Right forelimb (tissue), 1 donor: ENCODE measurements at places on chromosomes 7 and 10.

GRCh38 chr10:97365761-97366351 is 31.3 kb upstream of the FRAT2 start:
- no peak for DNase-seq

DNA sequence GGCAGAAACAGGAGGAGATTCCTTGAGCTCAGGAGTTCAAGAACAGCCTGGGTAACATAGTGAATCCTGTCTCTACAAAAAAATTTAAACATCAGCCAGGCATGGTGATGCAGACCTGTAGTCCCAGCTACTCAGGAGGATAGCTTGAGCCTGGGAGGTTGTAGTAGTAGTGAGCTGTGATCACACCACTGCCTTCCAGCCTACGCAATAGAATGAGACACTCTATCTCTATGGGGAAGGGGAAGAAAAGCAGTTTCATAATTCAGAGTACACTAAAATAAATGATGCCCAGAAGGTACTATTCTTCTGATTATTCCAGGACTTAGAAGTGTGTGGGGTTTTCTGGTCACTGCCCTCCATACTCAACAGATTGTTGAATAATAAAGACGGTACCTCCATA is 177.3 kb downstream of the KMT2E start:
- no peak for DNase-seq

DNA sequence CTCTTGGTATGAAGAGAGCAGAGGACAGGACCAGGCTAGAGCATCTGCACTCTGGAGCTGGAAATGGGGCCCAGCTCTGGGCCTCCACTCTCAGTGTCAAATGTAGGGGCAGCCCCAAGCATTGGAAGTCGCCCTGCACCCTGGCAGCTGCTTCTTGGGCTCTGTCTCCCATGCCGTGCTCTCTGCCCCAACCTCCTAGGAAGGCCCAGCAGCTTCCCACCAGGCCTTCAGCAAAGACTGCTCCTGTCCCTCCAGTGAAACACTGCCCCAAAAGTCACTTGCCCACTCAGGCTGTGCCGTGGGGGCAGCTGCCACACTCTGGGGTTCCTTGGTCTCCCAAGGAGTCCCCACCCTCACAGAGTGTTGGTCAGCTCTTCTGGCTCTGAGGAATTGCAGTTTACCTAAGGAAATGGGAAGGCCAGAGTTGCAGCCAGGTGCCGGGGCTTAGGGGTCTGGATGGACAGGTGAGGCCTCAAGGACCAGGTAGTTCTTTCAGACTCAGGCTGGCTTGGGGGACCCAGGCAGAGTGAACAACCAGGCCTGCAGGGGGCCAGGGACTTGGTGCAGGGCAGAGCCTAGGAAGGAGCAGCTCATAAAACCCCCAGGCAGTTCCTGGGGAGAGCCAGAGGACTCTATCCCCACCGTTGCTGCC is 9.4 kb upstream of the OPN4 start:
- DNase-seq = no peak

DNA sequence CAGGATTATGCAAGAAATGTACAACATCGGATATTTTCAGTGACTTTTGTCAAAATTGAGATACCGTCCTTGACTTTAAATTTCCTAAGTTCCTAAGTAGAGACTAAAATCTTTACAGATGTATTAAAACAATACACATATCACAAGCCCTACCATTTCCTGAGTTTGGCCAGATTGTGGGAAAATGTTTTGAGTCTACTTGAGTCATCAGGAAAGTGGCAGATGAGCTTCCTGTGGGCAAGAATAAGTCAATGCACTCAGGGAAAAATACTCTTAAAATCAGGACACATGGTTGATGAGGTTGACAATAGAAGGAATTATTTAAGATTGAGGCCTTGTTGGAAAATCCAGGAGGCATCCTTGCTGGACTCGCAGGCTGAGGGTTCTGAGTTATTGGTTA is 162.5 kb downstream of the SNX10 start:
- no peak for DNase-seq

- DNase-seq = no peak
Measured at GRCh38 chr10:35387768-35388167, 51.5 kb downstream of the CCNY start.

DNA sequence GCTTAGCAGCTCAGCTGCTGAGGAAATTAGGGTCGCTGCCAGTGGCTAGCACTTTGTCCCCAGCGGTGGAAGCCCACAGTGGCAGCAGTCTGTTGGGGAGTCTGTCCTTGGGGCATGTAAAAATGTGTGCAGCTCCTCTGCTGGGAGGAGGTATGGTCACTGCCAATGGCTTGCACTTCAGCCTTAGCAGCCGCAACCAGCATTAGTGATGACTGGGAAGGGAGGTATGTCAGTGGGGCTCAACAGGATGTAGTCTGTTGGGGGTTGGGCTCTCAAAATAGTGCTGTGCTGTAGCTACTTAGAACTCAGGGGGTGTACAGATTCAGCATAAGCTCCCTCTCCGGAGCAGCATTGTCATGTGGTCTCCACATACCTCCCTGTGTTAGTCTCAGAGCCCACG is 189.9 kb downstream of the ZEB1 start:
- no peak for DNase-seq

DNA sequence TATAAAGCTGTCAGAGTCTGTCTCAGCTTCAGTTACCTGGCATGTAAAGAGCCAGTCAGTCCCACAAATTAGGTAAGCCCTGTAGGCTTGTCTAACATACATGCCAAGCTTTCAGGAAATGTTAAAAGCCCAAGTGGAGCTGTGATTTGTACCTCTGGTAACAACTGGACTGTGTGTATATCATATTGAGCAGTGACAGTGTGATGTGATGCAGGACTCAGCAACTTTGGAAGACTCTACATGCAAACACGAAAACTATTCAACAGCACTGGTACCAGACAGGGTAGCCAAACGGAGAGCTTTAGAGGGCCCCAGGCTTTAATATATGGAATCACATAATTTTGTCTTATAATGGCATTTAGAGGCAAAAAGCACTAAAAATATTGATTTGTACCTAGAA is 587.9 kb downstream of the PHTF2 start:
- DNase-seq = no peak

DNA sequence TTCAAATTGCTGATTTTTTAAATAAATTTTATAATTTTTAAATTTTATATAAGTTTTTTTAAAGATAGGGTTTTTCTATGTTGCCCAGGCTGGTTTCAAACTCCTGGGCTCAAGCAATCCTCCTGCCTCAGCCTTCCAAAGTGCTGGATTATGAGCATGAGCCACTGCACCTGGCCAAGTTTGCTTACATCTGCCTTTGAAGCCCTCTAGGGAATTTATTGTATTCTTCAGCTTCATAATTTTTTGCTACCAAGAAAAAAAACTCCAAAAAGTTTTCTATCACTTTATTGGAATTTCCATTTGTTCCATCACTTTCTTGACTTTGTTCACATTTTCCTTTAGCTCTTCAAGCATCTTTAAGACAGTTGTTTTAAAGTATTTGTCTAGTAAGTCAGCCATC is 3.8 kb upstream of the POLD2 start:
- DNase-seq = no peak

GRCh38 chr10:3729397-3729976 is 55.5 kb downstream of the KLF6 start:
- DNase-seq = no peak

DNA sequence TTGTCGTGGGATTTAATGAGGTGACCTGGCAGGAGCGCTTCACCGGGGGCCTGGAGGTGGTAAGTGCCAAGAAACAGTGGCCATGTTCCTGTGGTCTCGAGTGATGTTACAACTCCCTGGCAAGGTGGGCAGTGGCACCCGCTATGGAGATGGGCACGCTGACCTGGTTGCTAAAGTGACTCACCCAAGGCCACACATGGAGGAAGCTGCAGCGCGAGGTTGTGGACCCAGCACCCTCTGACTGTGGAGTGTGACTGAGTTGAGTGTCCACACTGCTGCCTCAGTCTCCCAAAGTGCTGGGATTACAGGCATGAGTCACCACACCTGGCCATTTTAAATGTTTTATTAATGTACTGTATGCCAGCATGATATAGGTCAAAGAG is 73.2 kb downstream of the RGS10 start:
- DNase-seq = no peak

DNA sequence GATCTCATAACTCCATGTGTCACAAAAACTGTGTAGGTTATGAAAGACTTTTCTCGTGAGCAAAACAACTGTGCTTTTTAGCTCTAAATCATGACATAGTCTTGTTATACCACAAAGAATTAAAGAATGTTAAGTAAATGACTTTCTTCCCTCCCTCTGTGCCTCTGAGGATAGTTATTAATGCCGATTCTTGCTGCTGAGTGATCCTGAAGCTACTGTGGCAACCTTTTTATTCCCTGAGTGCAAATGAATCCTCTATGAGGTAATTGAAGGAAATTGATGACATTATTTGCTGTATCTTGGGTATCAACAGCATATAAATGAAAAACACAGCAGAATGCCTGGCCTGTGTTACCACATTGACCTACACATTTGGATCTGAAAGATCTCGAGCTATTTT is 142.2 kb upstream of the HDAC9 start:
- DNase-seq = no peak

- DNase-seq = peak; percentile 36
Measured at GRCh38 chr7:1847260-1848001, 177.4 kb downstream of the ELFN1 start.

DNA sequence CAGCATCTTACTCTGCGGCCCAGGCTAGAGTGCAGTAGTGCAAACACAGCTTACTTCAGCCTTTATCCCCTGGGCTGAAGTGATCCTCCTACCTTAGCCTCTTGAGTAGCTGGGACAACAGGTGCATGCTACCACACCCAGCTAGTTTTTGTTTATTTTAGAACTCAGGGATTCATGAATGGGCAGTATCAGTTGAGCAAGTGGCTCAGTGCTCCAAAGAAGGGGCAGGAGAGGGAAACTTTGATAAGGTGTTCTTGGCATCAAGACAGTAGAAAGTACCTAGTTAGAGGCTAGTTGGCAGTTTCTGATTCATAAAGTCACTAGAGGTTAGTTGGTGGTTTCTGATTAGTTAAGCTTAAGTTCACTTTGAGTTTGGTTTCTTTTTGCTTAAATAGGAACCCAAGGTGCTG is 18.4 kb downstream of the TRIM24 start:
- no peak for DNase-seq

DNA sequence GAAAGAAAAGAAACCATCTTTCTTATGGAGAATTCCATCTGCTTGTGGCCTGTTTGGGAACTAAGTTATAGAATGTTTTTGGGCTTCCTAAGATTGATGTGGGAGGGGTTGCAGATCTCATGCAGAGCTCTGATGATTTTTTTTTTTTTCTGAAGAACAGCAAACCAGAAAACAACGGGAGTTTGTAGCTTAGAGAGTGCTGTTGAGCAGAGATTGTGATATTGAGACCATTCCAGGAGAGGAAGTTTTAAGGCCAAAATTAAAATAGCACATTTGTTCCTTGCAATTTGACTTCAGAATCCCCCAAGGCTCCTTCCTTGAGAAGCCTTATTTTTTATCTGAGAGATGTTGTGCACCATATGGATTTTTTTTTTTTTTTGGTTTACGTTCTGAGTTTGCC is 159.5 kb upstream of the NRP1 start:
- no peak for DNase-seq

DNA sequence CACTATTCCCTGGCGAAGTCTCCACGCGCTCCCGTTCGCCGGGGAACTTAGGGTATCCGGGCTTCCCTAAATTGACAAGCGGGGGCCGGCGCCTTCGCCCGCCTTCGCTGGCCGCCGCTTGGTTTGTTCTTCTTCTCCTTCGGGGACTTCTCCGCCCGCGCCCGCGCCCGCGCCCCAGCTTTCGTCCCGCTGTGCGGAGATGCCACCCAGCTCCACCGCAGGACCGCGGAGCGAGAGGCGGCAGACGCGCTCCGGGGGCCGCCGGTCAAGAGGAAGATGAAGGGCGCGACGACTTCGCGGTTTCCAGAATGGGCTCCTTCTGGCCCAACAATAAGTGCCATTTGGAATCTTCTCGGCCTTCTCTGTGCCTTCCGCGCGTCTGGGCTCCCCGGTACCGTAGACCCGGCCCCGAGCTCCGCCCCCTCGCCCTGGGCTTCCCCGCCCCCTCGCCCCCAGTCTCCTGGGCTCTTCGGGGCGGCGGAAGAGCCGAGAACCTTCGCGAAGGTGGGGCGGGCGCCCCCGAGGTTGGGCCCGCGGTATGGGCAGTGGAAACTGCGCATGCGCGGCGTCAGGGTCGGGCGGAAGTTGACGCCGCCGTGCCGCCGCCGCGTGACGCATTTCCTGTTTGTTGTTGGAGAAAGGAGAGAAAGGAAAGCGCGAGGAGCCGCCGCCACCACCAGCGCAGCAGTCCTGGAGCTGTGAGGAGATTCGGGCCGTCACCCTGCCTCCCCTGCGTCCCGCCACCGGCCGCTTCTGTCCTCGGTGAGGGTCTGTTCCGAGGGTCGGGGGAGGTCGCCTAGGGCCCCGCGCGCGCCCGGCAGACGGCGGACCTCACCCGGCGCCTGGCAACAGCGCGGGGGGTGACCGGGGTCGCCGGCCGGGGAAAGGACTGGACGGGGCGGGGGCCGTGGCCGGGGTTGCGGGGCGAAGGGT is at the start of gene DNAJB6:
Gene DNAJB6, plus strand, starts transcription at position 622 of the 933 bp plus-strand sequence. CDS start 21,569 bp downstream, outside the sequence.
- DNase-seq = peak; percentile 97

GRCh38 chr10:59892697-59893096 is 13.7 kb downstream of the CCDC6 start:
- no peak for DNase-seq
